ENCODE measurements at places on chromosomes 3 and 15.

DNA sequence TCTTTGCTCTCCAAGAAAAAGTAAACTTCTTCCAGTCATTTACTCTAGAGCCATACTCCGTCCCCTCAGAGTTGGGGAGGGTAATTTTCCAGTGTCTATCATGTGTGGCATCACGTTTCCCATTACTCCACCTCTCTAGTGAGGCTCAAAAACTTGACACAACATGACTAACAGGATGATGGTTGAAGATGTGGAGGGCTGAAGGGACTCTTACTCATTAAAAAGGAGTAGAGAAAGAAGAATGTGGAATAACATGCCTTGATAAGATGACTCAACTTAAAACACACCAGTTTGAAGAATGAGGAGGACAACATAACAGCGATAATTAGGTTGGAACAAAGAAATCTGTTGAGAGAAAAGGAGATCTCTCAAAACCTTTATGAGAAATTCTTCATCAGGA, 894.3 kb downstream of the OTOL1 start:
- DNase-seq: no peak

GRCh38 chr3:194588741-194589140, 44.5 kb downstream of the TMEM44 start:
- DNase-seq: no peak

- no peak for DNase-seq
Observed at GRCh38 chr3:64885055-64885454, 197.3 kb upstream of the ADAMTS9 start.

DNA sequence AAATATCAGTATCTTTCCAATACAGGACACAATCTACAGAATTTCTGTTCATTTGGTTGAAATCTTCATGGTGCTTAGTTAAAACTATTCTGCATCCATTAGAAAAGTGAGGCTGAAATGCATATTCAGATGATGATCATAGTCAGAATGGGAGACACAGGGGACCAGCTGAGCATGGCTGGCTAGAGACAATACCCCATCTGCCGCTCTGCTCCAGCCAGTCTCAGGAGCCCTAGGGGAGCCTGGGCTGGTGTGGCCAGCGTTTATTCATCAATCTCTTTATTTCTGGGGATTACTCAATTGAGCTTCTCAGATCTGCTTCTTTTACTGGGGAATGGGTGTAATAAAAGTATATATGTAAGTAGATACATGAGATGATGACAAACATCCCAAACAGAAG, 470.9 kb upstream of the CDIN1 start:
- no peak for DNase-seq

DNA sequence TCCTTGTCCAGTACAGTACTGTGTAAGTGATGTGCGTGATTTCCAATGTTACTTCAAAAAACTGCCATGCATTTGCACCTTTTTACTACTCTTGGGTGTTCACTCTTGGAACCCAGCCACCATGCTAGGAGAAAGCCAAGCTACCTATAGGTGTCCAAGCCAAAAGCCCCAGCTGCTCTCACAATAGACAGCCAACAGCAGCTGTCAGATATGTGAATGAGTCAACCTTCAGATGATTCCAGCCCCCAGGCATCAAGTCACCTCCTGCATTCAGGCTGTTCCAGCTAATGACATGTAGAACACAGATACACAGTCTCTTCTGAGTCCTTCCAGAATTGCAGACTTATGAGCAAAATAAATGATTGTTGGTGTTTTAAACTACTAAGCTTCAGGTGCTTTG, 417.7 kb upstream of the TGFBR2 start:
- DNase-seq: no peak
